GM12891 (cell line): ENCODE measurements at places on chromosomes 5 and 9.

DNA sequence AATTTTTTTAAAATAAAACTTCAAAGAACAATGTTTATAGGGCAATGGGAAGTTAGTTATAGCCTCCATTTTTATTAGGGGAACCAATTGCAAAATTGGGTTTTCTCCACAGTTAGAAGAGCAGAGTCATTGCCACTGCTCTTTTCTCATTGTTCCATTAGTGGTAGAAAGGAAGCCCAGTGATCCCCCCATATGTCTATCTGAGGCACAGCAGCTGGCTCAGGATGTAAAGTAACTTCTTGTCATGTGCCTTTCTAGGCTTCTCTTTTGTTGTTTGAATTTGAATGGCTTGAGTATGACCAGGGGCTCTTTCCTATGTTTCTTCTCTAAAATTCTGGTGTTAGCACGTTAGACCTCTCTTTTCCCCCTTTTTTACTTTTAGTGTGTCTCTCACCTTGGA is 61.2 kb downstream of the UBAP1 start:
- no peak for DNase-seq

GRCh38 chr5:52814352-52815148 is 26.8 kb downstream of the ITGA1 start:
- DNase-seq: no peak

DNA sequence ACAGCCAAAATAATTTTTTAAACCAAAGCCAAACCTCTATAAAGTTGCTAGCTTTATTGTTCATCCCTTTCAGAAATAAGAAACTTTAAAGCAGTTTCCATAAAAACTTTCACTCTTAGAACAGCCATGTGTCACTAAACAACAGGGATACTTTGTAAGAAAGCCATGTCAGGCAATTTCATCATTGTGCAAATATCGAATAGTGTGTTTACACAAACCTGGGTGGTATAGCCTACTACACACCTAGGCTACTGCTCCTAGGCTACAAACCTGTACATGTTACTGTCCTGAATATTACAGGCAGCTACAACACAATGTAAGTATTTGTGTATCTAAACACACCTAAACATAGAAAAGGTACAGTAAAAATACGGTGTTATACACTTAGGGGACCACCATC is 59.9 kb downstream of the TLE1 start:
- no peak for DNase-seq

GRCh38 chr9:98009437-98009836 is 26.3 kb downstream of the ANP32B start:
- no peak for DNase-seq

GRCh38 chr9:113998525-113999255 is 79.4 kb downstream of the AMBP start:
- no peak for DNase-seq

- DNase-seq: no peak
Measured at GRCh38 chr5:138752341-138752950, 779 bp upstream of the CTNNA1 start.

- no peak for DNase-seq
Measured at GRCh38 chr5:120228262-120229031, 235.7 kb upstream of the PRR16 start.

- DNase-seq: no peak
Measured at GRCh38 chr9:22036866-22037626, 27.9 kb upstream of the CDKN2B start.

DNA sequence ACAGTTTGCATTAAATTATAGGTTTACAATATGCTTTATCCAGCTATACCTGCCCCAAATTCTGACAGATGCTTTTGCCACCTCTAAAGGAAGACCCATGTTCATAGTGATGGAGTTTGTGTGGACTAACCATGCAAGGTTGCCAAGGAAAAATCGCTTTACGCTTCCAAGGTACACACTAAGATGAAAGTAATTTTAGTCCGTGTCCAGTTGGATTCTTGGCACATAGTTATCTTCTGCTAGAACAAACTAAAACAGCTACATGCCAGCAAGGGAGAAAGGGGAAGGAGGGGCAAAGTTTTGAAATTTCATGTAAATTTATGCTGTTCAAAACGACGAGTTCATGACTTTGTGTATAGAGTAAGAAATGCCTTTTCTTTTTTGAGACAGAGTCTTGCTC is 41.0 kb downstream of the FXN start:
- DNase-seq: no peak

- no peak for DNase-seq
Measured at GRCh38 chr5:131355971-131356528, 92.2 kb downstream of the CDC42SE2 start.

GRCh38 chr5:178474562-178475184 is 115.5 kb downstream of the COL23A1 start:
- DNase-seq: no peak

DNA sequence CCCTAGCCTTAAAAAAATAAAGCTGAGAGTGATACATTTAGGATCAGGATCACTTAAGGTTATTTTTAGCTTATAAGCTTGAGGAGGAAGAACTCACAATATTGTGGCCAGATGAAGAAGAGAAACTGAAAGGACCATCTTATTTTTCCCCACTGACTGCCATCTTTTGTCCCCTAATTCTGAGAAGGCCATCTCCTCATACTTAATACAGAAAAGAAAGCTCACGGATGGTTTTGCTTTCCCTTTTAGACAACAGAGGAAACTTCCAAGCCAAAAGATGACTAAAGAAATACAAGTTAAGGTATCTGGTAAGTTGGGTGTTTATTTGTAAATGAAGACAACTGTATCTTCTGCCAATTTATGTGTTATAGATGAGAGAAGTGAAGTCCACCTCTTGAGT is 36.4 kb downstream of the ERAP1 start:
- DNase-seq: no peak

DNA sequence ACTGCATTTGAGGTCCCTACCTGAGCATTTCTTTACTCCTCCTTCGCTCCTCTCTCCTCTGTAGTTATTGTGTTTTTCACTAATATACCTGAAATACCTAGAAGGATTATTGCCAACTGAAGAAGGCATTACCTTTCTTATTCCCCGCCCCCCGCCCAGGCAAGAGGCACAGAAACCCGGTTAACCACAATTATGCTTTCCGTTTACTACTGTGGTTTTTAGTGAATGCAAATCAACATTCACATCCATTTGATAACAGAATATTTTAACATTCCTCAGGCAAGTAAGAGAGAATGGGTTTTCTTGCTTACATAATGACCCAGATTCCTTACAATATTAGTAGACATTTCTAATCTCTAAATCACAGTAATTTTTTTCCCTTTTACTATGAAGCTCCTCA is 136.9 kb downstream of the PCSK5 start:
- DNase-seq: no peak

DNA sequence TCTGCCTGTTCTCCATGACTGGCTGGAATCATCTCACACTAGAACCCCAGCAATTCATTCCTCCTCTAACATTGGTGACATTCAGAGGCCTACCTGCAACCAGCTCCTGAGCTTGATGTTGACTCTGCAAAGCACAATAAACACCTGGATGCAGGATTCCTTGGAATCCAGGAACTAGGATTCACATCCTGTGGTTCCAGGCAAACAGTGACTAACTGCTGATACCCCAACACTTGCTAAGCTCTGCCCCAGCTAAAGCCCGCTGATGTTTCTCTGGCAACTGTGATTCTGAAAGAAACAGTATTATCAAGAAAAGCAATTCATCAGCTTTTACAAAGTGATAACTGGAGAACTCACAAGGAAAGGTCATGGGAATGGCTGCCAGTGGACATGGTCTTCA is 29.2 kb downstream of the SUSD1 start:
- DNase-seq: no peak
